ENCODE measurements at places on chromosomes 6 and 20. TPM values are rescaled to one million over a fixed set of nuclear protein-coding genes. Genes with fewer than 3 reads are reported as not detected.

Gene IL20RA
- total RNA-seq, result not detected

- H3K4me1 ChIP-seq, result no peaks in the 10 kb centered on the region
- H3K4me3 ChIP-seq, result no peak overlapping the region
- no peaks in the 10 kb centered on the region for H3K36me3 ChIP-seq
- H3K27ac ChIP-seq, result no peak overlapping the region
- no peak for DNase-seq
These were observed 220.7 kb downstream of the ARHGAP18 start for GRCh38 chr6:129489215-129489765.

Gene LGSN
- 0.25 TPM for total RNA-seq

Gene LAMA2
- total RNA-seq, result 3.1 TPM

Gene ARMC2
- total RNA-seq, result 0.51 TPM

Gene SIRPD
- 1.1 TPM for total RNA-seq

DNA sequence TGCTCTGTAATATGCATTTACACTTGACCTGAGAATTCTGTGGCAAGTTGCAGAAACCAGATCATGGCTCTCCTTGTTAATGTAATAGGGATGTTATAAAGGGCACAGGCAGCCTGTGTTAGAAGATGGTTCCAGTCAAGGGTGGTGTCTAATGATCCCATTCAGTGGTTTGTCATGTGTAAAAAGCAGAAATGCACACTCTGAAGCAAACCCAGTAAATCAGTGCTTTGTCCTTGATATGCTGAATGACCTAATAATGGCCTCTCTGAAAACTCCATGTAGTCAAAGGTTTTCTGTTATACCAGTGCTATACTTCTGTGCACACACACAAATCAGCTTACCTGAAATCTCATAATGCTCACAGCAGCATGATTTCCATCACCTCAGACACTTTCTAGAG, 66.2 kb downstream of the SOBP start:
- H3K27me3 ChIP-seq, result no peaks in the 10 kb centered on the region
- no peaks in the 10 kb centered on the region for H3K36me3 ChIP-seq
- no peaks in the 10 kb centered on the region for H3K4me1 ChIP-seq
- no peak overlapping the region for H3K27ac ChIP-seq
- no peak for DNase-seq

All from liver (tissue), 10 donors.